EL (cell line): ENCODE measurements at places on chromosomes 13 and 19.

DNA sequence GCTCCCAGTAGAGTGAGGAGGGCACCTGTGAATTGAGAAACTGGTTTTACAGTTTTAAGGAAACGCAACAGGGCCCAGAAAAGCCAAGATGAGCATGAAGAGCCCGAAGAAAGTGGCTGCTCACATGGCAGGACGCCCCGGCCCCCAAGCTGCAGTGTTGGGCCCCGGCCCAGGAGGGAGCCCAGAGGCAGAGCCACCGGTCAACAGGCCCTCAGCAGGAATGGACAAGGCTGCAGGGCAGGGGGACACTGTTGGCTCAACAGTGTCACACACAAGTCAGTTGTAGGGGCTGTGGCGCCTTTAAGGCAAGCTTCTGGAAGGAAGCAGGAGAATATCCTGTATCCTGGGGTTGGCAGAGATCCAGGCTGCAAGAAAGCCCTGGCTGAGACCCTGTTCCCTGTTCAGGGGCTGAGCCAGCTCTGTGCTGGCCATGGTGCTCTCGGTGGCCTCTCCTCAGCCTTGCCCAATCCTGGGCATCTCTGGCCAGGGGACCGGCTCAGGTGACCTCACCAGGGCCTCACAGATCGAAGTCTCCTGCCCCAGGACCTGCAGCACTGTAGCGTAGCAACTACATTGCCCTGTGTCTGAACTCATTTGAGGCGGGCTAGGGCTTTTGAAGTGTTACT is 28.0 kb downstream of the UPF1 start:
- DNase-seq, result no peak

DNA sequence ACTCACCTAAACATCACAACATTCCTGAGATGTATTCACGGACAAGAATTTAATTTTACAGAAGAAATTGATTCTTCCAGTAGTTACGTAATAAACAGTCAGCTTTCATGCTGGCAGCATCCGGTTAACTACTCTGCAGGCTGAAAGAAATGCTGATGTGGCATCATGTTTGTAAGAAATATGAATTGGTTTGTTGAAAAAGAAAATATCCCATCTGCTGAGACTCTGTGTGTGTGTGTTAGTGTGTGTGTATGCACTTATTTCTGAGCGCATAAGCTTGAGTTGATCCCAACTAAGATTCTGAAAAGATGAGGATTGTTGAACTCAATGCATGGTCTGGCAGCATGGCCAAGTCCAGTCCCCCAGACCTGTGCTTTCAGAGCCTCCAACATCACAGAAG is 74.3 kb upstream of the FAM216B start:
- no peak for DNase-seq

GRCh38 chr13:114115796-114116195 is 16.6 kb downstream of the RASA3 start:
- DNase-seq, result no peak

- peak; percentile 17 for DNase-seq
These were observed 25.1 kb upstream of the CEBPG start for GRCh38 chr19:33348301-33349010.

- DNase-seq, result peak; percentile 89
These were observed 234.3 kb upstream of the STARD13 start for GRCh38 chr13:33519561-33520467.

- no peak for DNase-seq
These were observed 30.7 kb downstream of the MIPEP start for GRCh38 chr13:23858546-23858945.

GRCh38 chr19:47676811-47677210 is 36.4 kb upstream of the EHD2 start:
- no peak for DNase-seq

- DNase-seq, result no peak
These were observed 164.9 kb downstream of the UFM1 start for GRCh38 chr13:38514575-38514974.

GRCh38 chr19:8304841-8305621 is 3.1 kb downstream of the CD320 start:
- DNase-seq, result no peak

DNA sequence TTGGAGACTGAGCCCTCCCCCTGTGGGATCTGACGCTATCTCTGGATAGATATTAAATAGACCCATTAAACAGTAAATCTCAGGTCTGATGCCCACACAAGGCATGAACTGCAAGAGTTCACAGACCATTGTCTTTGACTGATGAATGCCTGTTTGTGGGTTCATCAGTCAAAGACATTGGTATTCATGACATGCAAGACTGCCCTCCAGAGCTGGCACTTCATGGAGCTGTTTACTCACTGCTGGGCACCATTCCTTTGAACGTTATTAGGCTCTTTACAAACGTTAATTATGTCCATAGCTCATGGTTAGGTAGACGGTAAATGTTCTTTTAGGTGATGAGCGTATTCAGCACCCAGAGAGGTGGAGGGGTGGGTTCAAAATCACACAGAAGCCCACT is 111.8 kb upstream of the PABPC3 start:
- no peak for DNase-seq

DNA sequence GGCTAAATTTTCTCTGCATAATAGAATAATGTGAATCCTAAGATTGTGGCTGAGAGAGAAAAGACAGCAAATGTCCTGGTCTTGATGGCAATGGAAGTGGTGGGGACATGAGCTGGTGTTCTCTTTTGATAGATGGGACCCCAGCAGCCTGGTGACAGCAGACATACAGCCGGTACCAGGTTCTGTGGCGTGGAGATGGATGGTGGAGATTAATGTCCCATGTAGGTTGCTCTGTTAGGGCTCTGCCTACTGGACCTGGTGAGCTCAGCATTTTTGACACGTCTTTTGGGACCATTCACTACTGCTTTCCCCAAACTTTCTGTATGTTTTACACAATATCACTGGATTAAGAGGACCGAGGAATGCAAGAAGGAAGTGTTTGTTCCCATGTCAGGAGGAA is 8.2 kb upstream of the SIGLEC14 start:
- DNase-seq, result no peak

DNA sequence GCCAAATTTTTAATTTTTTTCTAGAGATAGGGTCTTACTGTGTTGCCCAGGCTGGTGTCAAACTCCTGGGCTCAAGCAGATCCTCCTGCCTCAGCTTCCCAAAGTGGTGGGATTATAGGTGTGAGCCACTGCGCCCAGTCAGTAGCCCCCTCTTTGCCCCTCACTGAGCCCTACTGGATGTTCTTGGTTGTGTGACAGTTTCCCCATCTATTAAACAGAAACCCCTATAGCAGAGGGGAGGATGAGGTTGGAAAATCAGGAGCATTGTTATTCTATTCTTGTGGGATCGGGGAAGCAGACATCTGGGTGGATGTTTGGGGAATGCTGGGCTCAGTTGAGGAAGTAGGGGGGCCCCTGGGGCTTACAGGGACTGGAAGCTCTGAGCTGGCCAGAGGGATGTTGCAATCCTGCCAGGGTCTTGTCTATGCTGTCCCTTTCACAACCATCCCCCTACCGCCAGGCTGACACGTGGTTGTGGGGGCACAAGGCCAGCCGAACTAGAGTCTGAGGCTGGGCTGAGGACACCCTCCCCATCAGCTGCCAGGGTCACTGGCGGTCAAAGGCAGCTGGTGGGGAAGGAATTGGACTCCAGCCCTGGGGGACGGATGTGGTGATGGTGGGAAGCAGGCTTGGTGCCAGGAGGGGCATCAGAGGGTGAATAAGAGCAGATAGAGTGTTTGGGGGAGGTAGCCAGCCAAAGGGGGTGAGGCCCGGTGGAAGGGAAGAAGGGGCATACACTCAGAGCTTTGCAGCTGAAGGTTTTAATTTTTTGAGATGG is 10.9 kb downstream of the APOC1 start:
- peak; percentile 72 for DNase-seq

GRCh38 chr19:30679789-30680188 is 307.6 kb downstream of the ZNF536 start:
- no peak for DNase-seq

- no peak for DNase-seq
These were observed 220.9 kb upstream of the CSNK1A1L start for GRCh38 chr13:37326334-37326733.

GRCh38 chr13:98423417-98423816 is 153.5 kb downstream of the STK24 start:
- DNase-seq, result no peak

GRCh38 chr13:69287050-69287698 is 820.5 kb upstream of the ATXN8OS start:
- no peak for DNase-seq

DNA sequence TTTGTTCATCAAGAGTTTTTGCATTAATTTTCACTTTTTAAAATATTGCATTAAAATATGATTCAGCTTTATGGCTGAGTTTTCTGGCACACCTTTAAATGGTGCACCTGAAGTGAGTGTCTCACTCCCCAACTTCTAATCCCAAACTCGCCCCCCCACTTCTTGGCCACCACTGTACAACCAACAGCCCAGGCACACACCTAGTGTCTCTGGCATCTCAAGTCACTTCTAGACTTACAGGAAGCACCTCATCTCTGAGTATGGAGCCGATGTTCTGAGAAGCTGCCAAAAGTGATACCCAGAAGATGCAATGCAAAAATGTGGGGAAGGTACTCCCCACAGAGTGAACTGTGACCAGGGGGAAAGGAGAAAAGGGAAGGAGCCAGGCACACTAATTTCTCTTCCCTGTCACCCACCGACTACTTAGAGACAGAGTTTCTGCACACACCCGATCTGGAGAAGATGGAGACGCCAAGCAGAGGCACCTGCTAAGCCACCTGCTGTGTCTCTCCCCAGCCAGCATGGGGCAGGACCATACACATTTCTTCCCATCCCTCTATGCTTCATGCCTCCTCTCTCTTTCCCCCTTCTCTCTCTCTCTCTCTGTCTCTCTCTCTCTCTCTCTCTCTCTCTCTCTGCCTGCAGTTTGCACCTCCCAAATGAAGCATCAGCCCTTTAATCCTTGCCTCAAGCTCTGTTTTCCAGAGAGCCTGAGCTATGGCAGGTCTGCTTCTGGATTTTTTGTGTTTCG is 155.3 kb upstream of the ZNF507 start:
- no peak for DNase-seq

DNA sequence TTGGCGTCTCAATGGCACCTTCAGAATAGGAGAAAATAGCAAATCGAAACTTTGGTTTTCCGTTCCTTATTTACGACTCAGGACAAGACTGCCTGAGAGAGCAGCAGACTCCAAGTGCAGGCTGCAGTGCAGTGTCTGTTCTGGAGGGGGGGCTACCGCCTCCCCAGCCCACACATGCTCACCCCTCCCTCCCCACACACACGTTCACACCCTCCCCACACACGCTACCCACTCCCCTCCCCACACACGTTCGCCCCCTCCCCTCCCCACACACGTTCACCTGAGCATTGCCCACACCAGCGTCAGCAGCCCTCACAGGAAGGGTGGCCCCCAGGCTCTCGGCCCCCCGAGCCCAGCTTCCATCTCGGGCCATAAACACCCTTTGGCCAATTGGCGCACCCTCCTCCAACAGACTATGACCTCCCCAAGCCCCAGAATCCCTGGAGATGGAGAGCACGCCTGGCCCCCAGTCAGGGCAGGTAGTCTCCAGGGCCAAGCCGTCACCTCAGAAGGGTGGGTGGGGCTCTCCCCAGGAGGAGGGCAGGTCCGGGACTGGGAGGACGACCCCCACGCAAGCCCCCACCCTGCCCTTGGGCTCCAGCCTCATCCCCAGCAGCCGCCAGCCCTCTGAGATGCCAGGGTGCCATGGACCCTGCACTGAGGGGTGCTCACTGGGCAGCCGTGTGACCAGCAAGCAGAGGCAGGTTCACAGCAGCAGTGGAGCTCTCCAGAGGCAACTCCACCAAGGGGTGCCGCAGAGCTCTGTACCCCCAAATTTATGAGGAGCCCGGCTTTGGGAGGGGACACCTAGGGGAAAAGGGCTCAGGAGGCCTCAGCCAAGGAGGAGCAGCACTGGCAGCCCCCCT is 27.5 kb downstream of the RASA3 start:
- DNase-seq, result no peak
